ENCODE measurements at places on chromosomes 16 and 17.

DNA sequence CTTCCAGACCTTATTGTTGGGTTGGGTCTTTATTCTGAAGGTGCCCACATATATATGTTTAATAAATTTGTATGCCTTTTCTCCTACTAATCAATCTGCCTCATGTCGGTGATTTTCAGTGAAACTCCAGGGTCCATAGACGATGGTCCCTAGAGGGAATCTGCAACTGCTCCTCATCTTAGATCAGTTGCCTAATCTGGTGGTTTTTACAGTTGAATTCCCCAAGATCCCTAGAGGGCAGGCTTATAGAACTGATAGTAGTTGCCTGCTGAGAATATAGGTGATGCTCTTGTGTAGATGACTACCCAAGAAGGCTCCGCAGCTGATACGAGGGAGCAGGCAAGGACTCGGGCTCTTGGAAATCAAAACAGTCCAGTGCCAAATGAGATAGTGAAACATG, 619.2 kb upstream of the C16orf82 start:
- DNase-seq, result no peak

GRCh38 chr16:81838794-81839193, 59.7 kb downstream of the PLCG2 start:
- no peak for DNase-seq

GRCh38 chr16:31093132-31093703, 1.4 kb downstream of the VKORC1 start:
- no peak for DNase-seq

DNA sequence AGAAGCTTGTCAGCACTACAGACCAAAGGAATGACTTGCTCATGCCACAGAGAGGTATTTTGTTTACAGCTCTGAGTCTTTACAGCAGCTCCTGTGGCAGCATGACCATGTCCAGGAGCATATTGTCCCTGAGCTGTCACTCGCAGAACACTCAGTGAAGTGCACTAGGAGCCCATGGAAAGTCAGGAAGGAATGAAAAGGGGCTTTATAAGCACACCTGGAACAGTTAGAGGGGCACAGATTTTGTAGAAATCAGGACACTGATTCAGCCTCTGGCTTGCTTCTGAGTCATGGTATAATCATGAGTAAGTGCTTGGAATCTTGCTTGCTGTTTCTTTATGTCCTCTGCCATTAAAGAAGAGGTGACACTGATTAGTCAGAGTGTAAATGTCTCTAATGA, 41.0 kb downstream of the TADA2A start:
- DNase-seq, result no peak

GRCh38 chr17:27206447-27206846, 87.5 kb upstream of the WSB1 start:
- DNase-seq, result no peak

DNA sequence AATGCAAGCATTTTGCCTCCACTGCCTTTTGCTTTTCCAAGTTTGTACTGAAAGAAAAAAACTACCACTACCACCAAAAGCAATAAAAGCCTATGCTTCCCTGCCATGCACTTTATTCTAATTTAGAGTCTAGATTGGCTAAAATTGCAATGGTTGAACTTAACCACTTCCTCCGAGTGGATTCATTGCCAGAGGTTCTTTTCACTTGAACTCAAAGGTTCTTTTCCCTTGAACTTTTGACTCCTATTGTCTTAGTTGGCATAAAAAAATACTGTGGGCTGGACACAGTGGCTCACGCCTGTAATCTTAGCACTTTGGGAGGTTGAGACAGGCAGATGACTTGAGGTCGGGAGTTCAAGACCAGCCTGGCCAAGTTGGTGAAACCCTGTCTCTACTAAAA, 319.8 kb upstream of the GOT2 start:
- no peak for DNase-seq

DNA sequence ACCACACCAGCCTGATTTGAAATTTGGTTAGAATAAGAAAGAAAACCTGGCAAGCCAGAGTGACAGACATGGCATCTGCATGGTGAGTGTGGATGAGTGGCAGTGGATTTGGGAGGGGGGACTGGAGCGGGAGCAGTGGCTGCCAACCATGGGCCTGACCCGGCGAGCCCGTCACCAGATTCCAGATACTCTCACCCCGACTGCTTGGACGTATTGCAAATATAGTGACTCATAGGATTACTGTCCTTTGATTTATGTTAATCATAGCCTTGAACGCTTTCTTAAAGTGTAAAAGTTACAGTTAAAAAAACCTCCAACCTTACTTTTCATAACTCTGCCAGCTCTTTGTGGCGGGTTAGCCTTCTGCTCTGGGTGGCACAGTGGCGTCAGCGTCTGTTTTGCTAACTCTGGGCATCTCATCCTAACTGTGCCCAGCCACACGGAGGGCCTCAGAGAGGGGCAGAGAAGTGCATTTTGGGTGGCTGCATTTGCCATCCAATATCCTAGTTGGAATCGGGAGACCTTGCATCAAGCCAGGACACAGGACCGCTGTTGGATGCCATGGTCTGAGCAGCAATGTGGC, 26.8 kb upstream of the FOXK2 start:
- DNase-seq, result no peak

GRCh38 chr16:82987767-82988166, 361.0 kb downstream of the CDH13 start:
- DNase-seq, result no peak

- DNase-seq, result no peak
These were observed 19.0 kb upstream of the GNG13 start for GRCh38 chr16:819336-820043.

DNA sequence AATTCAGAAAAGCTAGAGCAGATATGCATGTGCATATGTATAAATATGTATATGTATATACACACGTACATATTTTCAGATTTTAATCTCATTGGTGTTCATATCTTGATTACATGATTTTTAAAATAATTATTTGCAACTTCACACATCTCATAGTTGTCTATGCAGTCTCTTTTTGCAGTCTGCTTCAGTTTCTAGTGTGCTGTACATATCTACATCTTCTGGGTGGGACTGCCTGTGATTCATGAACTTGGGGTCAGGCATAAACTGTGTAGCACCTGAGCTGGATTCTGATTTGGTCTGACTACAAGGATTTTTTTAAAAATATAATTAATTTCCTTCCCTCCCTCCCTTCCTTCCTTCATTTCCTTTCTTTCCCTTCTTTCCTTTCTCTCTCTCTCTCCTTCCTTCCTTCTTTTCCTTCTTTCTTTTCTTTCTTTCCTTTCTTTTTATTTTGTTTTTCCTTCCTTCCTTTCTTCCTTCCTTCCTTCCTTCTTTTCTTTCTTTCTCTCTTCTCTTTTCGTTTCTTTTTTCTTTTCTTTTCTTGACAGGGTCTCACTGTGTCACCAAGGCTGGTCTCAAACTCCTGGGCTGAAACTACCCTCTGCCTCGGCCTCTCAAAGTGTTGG, 96.5 kb downstream of the TANGO6 start:
- no peak for DNase-seq

- no peak for DNase-seq
These were observed 17.8 kb upstream of the METRNL start for GRCh38 chr17:83061586-83061985.

DNA sequence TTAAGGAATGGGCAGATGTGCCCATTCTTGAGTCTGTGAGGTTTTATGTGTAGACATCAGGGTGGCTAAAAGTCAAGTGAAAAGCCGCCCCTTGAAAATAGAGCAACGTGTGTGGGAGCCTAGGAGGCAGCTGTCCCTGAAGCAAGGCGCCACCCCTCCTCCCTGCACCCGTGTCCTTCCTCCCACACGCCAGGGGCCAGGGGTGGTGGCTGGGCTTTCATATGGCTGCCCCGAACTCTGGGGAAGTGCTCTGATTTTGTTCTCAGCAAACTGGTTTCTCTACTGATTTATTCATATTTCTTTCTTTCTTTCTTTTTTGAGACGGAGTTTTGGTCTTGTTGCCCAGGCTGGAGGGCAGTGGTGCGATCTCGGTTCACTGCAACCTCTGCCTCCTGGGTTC, 4.7 kb downstream of the ZNF750 start:
- no peak for DNase-seq

- DNase-seq, result no peak
These were observed 119.7 kb upstream of the MYOCD start for GRCh38 chr17:12545877-12546513.

DNA sequence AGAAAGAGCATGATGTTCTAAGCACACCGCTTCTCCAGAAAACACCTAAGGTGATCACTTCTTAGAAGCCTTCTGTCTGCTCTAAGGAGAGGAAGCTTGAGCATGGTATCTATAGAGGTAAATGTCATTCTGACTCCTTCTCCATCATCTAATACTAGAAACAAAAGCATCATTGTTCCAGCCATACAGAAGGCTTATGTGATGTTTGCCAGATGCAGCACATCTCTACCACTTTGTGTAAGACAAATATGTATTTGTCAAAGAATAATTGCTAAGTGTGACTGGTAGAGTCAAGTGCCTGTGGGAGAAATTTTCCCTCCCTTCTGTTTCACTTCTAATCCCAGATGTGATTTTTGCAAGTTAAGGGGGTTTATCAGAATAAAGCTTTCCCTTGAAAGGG, 217.1 kb downstream of the HS3ST3A1 start:
- no peak for DNase-seq

DNA sequence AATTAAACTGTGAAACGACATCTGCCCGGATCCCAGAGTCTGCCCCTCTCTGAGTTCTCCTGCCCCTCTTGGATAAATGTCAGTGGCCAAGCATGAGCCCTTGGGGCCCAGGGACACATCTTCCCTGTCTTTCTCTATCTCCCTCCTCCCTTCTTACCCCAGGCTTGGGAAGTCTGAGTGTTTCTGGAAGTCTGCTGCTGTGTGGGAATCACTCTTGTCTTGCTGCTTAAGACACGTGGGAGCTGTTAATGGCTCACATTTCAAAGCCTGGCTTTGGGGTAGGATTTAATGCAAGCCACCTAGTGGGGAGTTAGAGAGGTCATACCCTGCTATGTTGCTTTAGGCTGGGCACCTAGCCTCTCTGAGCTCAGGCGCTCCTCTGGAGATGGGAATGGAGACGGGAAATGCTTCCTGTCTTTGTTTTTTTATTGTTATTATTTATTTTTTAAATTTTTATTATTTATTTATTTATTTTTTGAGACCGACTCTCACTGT, 218.5 kb upstream of the CIBAR2 start:
- peak; percentile 26 for DNase-seq

DNA sequence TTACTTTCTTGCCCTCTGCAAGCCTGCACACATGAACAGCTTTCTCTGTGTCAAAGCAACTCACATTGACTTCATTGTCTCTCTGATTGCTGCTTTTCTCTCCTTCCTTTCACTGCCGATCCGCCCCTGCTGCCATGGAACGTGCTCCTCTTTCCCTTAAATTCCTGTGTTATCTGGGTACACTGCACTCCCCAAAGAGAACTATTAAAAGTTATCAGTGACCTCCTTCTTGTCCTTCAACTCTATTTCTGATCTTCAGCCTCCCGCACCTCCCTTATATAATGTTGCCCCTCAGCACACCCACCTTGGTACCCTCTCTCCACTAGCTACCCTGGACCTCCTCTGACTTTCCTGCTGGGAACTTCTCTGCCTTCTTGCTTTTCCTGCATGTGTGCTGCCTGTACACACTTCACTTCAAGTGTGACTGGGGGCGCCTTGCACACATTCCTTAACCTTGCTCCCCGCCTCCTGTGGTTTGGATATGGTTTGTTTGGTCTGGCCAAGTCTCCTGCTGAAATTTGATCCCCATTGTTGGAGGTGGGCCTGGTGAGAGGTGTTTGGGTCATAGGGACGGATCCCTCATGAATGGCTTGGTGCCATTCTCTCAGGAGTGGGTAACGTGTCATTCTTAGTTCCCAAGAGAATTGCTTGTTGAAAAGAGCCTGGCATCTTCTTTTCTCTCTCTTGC, 26.7 kb upstream of the PMP22 start:
- DNase-seq, result no peak

DNA sequence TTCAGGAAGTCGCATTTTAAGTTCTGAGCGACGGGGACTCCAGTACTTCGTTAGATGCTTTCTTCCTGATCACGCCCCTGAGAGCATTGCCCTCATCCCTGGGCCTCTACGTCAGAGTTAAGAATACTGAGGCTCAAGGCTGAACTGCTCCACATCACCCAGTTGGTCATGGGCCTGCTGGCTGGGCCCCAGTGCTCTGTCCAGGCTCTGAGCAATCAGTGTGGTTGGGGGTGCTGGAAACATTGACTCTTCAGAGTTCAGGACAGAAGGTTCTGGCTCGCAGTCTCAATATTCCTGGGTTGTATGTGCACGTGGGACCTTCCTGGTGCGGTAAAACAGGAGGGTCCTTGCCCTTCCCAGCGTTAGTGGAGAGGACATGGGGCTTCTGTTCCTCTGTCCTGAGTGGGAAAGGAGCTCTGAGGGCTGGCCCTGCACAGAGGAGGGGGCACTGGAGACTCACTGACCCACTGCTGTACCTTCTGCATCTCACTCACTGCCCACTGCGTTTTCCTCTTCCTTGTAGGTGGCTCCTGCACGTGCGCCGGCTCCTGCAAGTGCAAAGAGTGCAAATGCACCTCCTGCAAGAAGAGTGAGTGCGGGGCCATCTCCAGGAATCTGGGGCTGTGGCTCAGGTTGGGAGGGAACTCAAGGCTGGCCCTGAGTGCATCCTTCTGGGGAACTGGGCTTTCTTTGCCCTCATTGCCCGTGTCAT, 518 bp downstream of the MT1E start:
- DNase-seq, result no peak

DNA sequence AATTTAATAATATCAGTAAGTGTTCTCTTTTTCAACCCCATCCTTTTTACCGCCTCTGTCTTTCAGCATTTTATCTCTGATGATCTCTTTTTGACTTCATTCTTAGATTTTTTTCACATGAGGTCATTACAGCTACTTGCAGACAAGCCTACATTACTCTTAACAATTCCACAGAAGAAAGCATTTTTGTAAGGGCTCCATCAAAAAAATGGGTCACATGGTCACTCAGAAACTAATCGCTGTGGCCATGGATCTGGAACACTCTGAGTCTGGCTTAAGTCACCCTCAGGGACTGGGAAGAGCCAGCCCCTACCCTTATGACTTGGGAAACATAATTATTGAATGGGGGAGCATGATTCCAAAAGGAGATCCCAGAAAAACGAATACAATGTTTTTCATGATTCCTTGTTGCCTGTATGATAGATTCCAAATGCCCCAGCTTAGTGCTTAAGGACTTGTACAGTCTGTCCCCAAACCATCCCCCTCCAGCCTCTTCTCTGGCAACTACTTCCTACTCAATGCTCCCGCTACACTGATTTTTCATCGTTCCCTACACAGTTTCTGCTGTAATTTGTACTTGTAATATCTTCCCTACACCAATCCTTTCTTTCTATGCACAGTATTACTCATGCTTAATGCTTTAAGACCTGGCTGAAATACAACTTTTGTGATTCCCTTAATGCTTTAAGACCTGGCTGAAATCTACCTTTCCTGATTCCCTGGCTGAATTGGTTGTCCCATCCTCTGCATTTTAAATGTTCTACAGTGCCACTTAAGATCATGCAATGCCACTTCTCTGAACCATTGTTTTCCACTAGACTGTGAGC, 457.8 kb downstream of the HS3ST4 start:
- DNase-seq, result no peak
